ENCODE measurements at places on chromosomes 3 and 15. TPM values are rescaled to one million over a fixed set of nuclear protein-coding genes. Genes with fewer than 3 reads are reported as not detected.

DNA sequence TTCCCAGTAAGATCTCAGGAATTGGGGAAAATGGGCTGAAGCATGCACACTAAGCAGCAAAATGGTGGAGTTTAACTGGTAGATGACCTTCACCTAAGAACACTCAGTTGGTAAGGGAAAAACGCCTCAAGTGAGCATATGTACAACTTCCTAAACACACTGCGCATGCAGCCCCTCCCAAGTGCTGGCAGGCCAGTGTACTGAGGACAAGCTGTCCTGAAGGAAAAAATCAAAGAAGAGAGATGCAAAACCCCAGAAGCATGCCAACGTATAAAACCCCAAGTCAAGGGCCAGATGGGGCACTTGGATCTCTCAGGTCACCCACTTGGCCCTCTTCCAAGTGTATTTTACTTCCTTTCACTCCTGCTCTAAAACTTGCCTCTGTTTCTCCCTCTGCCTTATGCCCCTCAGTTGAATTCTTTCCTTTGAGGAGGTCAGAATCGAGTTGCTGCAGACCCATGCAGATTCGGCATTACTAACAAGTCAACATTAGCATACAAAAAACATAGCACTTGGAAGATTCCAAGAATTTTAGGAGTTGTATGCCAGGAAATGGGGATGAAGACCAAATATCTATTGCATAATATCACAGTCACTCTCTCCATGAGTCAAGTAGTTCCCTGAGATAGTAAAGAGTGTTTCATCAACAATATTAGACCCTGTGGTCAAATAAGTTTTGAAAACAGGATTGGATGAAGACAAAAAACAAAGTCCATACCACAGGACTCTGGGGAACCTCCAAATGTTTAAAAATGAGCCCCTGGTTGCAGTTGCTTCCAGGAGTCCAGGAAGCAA is 10.8 kb upstream of the FYCO1 start:
- peak; percentile 36 for DNase-seq

DNA sequence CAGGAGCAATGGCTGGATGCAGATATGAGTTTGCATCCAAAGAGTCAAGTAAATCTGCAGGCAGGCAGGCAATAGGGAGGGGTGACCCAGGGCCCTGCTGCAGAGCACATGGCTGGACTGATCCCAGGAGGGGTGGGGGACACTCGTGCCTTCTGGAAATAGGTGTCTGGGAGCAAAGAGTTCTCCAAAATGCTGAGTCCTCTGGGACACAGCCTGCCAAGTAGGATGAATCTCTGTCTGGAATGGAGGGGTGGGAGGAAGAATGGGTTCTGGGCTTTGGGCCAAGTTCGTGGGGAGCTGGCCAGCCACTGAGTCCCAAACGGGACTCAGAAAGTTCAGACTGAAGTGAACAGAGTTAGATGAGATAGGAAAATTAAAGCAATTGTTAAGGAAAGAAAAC is 214.5 kb downstream of the MTHFS start:
- peak; percentile 76 for DNase-seq

- DNase-seq = no peak
Observed at GRCh38 chr3:176631165-176631564, 566.1 kb downstream of the TBL1XR1 start.

DNA sequence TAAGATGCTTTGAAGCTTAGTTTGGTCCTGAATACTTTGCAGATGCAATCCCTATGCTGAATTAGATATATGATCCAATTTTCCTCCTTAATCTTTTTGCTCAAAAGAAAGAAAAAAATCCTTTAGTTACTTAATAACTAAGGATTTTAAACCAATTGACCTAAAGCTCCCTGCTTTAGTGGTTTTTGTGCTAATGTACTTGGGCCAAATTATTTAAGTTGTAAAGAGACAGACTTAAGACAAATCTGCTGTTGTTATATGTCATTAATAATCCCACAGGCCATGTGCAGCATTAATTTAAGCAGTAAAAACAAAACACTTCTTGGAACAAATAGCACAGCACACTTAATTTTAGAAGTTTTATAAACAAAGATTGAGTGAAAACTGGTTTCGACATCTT is 776.1 kb upstream of the SEMA6D start:
- DNase-seq = no peak

DNA sequence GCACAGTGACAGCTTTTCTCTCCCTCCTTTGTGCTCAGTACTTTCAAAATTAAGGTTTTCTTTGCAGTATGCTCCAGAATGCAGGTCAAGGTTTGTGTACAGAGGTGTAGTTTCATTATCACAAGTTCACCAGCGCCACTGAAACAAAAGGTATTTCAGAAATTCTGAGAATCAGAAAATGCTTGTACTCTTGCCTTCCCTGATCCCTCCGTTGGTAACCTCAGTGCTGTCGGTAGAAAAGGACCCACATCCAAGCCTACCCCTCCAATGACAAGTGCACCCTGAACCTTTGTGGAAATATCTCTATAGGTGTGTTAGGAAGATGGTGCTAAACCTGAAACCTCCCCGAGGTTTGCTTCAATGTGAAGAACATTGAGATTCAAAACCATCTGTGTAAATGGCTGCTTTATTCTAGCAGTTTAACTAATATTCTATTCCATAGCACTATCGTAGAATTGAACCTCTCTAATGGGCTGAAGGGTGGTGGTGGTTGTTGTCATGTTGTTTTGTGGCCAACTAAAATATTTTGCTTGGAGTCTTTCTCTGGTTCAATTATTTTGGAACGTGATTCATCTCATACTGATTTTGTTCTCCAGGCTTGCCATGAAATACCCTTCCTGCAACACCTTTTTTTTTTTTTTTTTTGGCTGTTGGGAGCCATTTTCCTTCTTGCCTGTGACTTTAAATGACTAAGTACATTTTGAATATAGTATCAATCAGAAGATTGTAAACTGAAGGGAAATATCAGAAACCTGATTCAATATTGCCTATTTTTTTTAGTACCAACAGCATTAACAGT is 20.7 kb downstream of the ZBTB38 start:
- DNase-seq = no peak

- DNase-seq = no peak
Observed at GRCh38 chr15:31374489-31374888, 47.9 kb downstream of the KLF13 start.

GRCh38 chr15:79310612-79310984 is 314 bp upstream of the TMED3 start:
- no peak for DNase-seq

GRCh38 chr3:14424711-14425580 is 22.5 kb downstream of the SLC6A6 start:
- no peak for DNase-seq

DNA sequence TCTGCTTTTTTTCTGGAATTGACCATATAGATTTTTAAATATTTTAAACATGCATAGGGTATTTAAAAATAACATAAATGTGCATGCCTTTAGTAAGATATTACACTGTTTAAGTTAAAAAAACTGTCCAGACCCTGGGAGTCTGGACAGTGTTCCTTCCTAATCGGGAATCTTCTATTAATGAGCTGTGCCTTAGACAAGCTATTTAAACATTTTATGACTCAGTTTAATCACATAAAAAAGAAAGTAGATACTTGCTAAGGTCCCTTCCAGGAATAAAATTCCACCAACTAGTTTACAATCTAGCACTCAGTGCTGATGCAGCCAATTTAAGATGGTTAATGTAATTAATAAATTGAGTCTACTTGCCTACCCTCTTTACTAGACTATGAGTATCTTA is 140.4 kb upstream of the DPH6 start:
- no peak for DNase-seq

DNA sequence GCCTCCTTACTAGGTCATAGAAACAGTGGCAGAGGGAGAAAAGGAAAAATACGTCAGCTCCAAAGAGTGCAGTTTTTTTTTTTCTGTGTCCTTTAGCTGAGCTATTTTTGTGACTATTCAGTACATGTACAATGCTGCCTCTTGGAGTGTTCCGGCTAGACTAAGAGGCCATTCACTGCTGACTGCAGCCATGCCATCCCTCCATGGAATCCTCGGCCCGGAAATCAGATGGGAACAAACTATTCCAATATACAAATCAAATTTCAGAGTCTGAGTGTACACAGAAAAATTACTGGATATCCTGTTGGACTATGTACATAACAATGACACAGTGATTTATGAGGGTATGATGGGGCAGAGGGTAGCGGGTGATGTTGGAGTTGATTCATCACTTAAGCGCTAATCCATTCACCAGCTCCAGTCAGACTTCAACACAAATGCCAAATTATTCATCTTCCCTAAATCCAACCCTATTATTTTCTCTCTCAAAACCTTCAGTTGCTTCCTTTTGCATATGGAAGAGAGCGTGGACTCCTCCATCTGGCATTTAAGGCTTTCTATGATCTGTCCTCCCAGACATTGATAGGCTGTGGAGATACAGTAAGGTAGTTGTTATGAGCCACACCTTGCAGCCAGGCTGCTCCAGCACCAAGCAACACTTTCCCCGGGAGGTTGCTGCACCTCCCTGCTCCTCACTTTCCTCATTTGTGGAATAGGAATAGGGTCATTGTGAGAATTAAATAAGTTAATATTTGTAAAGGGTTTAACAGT is 109.1 kb downstream of the LPP start:
- no peak for DNase-seq

GRCh38 chr15:79372428-79372827 is 59.7 kb upstream of the MINAR1 start:
- DNase-seq = no peak

- peak; percentile 14 for DNase-seq
Observed at GRCh38 chr15:99953886-99954285, 220.6 kb upstream of the LYSMD4 start.

DNA sequence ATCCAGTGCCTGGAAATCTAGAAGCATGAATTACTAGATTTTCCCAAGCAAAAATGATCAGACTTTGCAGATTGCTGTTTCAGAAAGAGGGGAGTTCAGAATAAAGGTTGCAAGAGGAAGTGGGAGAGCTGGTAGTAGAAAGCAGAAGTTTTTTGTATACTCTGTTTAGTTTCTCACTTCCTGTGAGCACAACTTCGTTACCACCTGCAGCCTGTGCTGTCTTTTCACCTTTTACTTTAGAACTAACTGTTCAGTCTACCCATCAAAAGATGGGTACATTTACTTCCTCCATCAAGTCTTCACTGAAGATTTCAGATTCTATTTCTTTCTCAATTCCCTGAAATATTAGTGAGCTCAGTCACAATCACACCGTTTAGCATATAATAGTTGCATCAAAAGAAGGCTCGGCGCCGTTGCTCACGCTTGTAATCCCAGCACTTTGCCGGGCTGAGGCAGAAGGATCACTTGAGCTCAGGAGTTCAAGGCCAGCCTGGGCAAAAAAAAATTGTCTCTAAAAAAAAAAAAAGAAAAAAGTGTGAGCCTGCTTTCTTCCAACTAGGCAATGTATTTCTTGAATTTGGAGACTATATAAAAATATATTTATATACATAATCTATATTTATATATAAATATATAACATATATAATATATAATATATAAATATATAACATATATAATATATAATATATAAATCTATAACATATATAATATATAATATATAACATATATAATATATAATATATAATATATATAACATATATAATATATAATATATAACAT is 1.8 kb upstream of the CEP97 start:
- no peak for DNase-seq

DNA sequence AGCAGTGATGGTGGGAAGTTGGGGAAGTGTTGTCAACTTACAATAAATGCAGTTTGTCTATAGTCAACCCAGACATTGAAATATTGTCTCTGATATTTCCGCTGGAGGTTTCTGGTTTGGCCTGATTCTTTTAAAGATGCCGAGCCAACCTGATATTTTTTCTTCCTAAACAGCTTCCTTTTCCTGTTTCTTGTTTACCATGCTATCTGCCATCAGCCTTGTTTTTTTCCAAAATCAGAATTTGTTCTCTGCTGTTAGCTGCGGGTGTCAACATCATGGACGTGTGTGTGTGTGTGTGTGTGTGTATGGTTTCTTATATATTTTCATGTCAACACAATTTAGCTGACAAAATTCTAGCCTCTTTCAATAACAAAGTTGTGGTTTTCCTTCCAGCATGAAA is 41.2 kb upstream of the XCR1 start:
- no peak for DNase-seq

The KCNAB1 gene
- total RNA-seq = 2.5 TPM

The TKT gene
- total RNA-seq = 34.6 TPM

The GOLGA6A gene
- not detected for total RNA-seq

The UNC13C gene
- total RNA-seq = 0.32 TPM
